ENCODE measurements at places on chromosomes 6 and 20.
A peak's percentile ranks its signal among the peaks of the same experiment; 100 is the strongest.

- H3K36me3 ChIP-seq, result no peaks in the 10 kb centered on the region
- no peak overlapping the region for H3K4me3 ChIP-seq
- no peak overlapping the region for H3K27ac ChIP-seq
These were observed 90.2 kb downstream of the TXNDC5 start for GRCh38 chr6:7820288-7820835.

DNA sequence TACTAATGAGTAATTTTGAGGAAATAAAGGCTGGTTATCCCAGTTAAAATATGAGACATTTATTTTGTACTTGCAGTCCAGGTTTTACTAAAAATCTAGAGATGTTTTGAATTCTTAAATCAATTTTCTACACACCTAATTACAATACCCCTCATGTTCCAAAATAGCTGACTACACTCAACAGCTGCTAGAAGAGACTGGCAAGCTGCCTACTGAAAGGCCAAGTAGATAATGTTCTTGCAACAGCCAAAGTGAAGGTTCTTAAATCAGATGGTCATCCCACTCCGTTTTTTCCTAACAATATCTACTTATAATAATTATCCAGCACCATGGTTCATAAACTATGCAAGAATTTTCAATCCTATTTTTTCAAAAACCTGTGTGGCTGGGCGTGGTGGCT is 69.0 kb downstream of the DTNBP1 start:
- no peak overlapping the region for H3K27ac ChIP-seq
- H3K27me3 ChIP-seq, result no peaks in the 10 kb centered on the region
- no peak overlapping the region for H3K4me3 ChIP-seq

- no peaks in the 10 kb centered on the region for H3K36me3 ChIP-seq
- no peak for DNase-seq
- no peak overlapping the region for H3K4me3 ChIP-seq
- no peaks in the 10 kb centered on the region for H3K27me3 ChIP-seq
- peaks cover 8% of the 10 kb centered on the region for H3K4me1 ChIP-seq
These were observed 7.2 kb downstream of the NCOA7 start for GRCh38 chr6:125797886-125798444.

GRCh38 chr6:138456401-138456790 is 42.9 kb downstream of the NHSL1 start:
- H3K4me3 ChIP-seq, result no peak overlapping the region
- DNase-seq, result no peak
- H3K4me1 ChIP-seq, result no peaks in the 10 kb centered on the region

DNA sequence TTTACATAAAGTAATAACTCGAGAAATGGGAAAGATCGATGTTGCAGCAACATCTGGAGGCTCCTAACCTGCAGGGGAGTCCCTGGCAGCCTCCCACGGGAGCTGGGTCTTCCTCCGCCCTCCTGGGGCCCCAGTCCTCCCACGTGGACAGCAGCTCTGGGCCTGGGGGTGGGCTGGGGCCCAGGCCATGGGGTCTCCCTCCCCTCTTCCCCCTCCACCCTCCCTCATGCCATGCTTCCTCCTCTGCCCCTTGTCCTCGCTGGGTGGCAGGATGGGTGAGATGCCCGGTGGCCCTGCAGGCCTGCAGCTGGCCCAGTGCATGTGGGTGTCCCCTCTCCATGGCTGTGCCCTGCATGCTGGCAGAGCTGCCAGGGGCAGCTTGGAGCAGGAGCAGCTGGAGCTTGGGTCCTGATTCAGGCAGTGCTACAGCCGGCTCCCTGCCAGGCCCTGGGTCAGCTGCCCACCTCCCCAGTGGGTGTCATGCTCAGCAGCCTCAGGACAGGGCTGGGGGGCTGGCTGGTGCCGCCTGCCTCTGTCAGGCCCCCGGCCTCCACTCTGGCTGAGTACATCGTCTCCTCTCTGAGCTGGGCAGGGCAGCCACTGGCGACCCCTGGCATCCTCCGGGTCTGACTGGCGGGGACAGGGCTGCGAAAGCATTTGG is 48.9 kb upstream of the BHLHE23 start:
- no peaks in the 10 kb centered on the region for H3K36me3 ChIP-seq
- H3K27ac ChIP-seq, result no peak overlapping the region
- DNase-seq, result no peak
- H3K4me3 ChIP-seq, result no peak overlapping the region
- no peaks in the 10 kb centered on the region for H3K4me1 ChIP-seq

DNA sequence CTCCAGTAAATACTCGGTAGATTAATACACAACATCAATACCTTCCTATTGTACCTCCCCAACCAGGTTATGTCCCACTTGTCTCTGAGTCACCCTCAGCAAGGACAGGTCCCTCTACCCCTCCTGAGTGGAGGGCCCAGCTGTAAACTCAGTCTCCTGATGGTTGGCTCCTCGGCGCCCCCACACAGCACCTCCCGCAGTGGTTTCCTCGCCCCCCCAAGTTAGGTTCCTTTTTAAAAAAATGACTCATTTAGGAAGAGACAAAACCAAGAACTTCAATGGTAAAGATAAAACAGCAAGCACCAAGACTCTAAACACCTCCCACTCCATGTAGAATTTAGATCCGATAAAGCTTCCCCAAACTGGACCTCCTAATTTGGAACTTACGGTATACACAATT is 83.5 kb downstream of the TRERF1 start:
- no peaks in the 10 kb centered on the region for H3K4me1 ChIP-seq
- H3K27me3 ChIP-seq, result no peaks in the 10 kb centered on the region
- no peak for DNase-seq
- no peaks in the 10 kb centered on the region for H3K36me3 ChIP-seq

DNA sequence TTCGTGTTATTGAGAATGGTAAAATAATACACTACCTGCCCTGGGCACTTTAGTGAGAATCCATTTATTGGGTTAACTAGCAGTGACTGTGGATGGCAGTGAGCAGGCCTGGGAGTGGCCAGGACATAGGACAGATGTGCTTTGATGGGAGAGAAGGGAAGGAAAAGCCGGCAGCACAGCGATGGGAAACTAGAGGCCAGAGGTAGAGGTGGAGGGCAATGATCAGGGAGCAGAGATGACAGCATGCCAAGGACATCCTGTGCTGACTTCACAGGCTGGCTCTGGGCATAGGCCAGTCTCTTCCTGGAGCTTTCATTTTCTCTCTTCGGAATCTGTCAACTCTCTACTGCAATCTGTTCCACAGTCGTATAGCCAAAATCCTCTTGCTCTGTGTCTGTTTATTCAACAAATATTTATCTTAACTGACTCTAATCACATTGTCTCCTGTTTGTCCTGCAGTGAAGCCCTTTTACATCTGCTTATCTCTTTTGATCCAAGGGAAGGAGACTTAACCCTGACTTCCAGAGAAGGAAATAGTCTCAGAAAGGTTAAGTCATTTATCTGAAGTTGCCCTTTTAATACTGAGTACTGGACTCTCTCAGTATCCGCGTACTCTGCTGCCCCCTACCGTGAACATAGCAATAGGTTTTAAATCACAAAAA is 18.4 kb upstream of the MMP24 start:
- no peak overlapping the region for H3K4me3 ChIP-seq
- H3K27ac ChIP-seq, result peak overlapping the region; percentile 77
- no peaks in the 10 kb centered on the region for H3K36me3 ChIP-seq
- H3K4me1 ChIP-seq, result peaks cover 4% of the 10 kb centered on the region
- H3K27me3 ChIP-seq, result no peaks in the 10 kb centered on the region

GRCh38 chr6:70370496-70370895 is 42.8 kb upstream of the FAM135A start:
- no peaks in the 10 kb centered on the region for H3K27me3 ChIP-seq
- no peaks in the 10 kb centered on the region for H3K36me3 ChIP-seq
- H3K4me3 ChIP-seq, result no peak overlapping the region
- no peak overlapping the region for H3K27ac ChIP-seq
- no peak for DNase-seq

GRCh38 chr6:109014606-109015005 is 80.0 kb downstream of the SESN1 start:
- H3K27ac ChIP-seq, result peak overlapping the region; percentile 28
- peaks cover 14% of the 10 kb centered on the region for H3K4me1 ChIP-seq
- H3K27me3 ChIP-seq, result no peaks in the 10 kb centered on the region
- no peak overlapping the region for H3K4me3 ChIP-seq
- DNase-seq, result no peak
- H3K36me3 ChIP-seq, result no peaks in the 10 kb centered on the region

DNA sequence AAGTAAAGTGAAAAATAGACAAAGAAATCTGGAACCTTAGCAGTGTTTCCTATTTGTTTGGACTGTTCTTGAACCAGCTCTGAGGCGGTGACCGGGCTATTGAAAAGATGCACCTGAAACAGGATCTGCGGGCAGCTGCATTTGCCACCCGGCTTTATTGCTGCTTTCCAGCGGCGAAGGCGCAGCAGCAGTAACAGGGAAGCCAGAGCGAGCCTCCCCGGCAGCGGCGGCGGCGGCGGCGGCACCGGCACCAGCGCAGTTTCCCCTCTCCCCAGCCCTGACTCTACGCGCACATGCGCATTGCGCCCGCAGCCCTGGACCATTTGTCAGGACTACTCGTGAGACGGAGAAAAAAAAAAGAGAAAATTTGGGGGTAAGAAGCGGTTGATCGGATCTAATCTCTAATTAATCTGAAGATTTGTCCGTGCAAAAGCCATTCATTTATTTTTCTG is at the start of gene L3MBTL3:
L3MBTL3 (plus strand) TSS at position 290 of the 452 bp plus-strand sequence. CDS start 24,119 bp downstream, outside the sequence.
- no peaks in the 10 kb centered on the region for H3K36me3 ChIP-seq
- peak; percentile 58 for DNase-seq
- H3K27me3 ChIP-seq, result no peaks in the 10 kb centered on the region
- no peaks in the 10 kb centered on the region for H3K4me1 ChIP-seq
- H3K4me3 ChIP-seq, result peak within 1 kb of the TSS; percentile 93
- H3K27ac ChIP-seq, result peak within 1 kb of the TSS; percentile 76

DNA sequence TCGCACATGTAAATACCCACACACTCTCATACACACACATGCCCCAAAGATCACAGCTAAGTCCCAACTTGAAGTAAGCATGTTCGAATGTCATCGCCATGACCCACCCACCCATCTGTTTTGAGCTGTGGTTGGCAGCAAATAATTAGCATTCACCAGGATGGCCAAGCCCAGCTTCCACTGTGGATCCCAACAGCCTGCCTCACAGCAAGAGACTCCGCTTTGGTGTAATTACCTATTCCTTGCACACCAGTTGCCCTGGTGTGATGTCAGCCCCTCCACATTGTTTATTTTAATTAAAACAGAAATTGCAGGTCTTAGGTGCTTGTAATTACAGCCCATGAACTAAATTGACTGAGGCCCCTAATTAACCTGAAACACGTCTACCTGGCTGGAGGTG is 81.1 kb downstream of the MAFB start:
- no peak for DNase-seq
- H3K27ac ChIP-seq, result no peak overlapping the region
- no peak overlapping the region for H3K4me3 ChIP-seq
